Inflammatory macrophage treated with lipopolysaccharide for 1 hour (primary cell): ENCODE measurements at places on chromosomes 4 and X.

GRCh38 chrX:115939636-115940160, 230.8 kb upstream of the AGTR2 start:
- no peak for DNase-seq

DNA sequence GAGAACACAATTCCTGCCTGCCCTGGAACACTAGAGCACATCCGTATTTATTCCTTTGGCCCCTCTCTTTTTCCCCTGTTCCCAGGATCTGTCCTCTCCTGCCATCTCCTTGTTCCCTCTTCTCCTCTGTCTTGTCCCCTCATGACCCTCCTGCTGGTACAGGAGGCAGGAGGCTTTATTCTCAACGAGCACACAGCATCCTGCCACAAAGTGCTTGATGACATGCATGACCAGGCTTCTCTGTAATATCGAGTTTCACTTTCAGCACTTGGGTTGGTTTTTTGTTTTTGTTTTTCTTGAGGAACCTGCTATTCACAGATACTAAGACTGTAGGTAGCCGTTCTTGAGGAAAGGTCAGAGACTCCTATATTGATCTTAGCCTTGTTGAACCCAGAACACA, 35.3 kb downstream of the NALF2 start:
- no peak for DNase-seq

DNA sequence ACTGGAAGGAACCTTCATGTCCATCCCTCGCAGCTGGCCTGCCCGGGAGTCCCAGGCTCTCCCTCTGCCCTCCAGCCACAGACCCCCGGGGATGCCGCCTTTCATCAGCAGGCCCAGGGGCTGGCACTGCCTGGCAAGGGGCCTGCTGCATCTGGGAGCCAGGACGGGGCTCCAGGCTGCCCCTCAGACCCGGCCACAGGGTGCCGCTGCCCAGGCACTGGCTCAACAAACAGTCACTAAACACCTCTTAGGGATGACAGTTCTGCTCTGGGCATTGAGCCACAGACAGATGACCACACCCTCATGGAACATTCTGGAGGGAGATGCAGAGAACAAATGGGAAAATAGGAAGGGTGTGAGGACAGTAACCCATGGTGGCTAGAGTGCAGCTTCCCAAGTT, 109.3 kb downstream of the HMX1 start:
- no peak for DNase-seq

GRCh38 chrX:22536746-22537304, 264.1 kb downstream of the CBLL2 start:
- DNase-seq, result no peak

DNA sequence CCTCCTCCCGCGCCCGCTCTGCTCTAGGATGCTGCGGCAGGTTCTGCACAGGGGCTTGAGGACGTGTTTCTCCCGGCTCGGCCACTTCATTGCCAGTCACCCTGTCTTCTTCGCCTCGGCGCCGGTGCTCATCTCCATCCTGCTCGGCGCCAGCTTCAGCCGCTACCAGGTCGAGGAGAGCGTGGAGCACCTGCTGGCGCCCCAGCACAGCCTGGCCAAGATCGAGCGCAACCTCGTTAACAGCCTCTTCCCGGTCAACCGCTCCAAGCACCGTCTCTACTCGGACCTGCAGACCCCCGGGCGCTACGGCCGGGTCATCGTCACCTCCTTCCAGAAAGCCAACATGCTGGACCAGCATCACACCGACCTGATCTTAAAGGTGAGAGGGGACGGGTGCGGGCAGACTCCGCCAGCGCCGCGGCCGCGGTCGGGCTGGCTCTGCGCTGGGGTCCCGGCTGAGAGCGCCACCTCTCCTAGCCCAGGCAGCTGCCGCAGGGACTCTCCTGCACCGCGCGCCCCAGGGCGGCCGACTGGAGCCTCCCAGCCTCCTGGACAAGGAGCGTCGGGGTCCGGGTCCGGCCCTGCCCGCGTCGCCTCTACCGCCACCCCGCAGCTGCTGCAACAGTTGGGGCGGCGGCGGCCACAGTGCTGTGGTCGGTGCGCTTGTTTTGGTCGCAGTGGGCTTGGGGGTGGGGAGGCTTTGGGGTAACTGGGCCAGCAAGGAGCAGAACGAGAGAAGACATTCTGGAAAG, at the start of gene PTCHD1:
PTCHD1 (plus strand) TSS at position 2 of the 752 bp plus-strand sequence; CDS start at position 29, 27 bp downstream.
- DNase-seq, result no peak

DNA sequence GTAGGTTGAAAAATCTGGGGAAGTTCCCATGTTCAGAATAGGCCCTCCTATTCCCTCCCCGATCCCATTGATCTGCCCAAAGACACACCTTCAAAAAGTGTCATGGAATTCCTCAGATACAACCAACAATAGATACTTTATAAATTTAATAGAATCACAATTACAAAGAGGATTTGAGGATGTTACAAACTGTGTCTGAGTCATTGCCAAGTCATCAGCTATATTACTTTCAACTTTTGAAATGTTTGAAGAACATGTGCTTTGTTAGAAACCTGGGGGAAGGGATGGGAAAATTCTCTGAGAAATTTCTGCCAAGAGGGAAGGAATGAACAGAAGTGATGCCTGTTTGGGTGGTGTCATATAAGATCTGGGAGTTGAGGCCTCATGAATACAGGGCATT, 46.7 kb downstream of the KCNIP4 start:
- DNase-seq, result no peak

- DNase-seq, result peak; percentile 64
These were observed at the start of gene HPSE for GRCh38 chr4:83334425-83335241. HPSE (minus strand) TSS chr4:83334848; CDS start chr4:83334782, 66 bp downstream.

DNA sequence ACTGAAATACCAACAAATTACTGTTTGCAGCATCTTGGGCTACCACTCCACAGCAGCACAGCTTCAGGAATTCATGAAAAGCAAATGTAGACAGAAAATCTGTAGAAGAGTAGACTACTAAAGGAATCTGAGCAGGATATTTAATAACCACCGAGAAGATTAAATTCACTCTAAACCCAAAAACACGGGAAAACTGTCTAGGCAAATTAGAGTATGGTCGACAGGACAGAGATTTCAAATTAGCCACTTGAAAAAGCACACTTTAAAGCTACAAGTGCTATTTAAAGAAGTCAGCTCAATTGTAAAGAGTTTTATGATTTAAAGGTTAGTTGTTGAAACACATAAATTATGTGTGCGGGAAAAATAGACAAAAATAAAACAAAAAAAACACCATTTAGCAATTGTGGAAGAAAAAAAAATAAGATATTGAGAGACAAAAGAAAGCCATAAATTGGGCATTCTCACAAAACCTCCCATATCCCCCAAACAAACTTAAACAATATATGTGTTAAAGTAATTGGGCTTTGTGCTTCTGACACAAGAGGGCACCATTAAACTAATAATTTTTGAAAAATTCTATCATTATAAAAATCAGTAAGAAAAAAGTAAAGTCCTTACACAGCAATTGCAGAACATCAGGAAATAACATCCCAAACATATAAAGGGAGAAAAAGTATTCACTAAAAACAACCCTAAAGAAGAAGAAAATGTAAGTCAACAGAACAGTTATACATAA, 880.8 kb downstream of the TECRL start:
- no peak for DNase-seq

DNA sequence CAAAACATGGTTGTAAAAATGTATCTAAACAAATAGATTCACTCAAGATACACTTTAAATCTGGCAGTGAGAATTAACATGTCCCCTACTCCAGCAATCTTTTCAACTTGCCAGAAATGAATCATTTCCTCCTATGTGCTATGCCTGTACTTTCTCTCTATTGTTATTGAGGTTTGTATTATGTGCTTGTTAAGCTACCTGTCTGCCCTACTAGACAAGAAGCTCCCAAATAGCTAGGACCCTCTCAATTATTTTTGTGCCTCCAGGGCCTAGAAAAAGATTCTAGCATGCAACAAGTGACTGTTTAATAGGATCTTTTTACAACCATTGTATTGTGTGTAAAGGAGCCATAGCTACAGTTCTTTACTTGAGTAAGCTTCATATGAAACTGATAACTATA, 3.5 kb upstream of the SAP30 start:
- DNase-seq, result no peak

DNA sequence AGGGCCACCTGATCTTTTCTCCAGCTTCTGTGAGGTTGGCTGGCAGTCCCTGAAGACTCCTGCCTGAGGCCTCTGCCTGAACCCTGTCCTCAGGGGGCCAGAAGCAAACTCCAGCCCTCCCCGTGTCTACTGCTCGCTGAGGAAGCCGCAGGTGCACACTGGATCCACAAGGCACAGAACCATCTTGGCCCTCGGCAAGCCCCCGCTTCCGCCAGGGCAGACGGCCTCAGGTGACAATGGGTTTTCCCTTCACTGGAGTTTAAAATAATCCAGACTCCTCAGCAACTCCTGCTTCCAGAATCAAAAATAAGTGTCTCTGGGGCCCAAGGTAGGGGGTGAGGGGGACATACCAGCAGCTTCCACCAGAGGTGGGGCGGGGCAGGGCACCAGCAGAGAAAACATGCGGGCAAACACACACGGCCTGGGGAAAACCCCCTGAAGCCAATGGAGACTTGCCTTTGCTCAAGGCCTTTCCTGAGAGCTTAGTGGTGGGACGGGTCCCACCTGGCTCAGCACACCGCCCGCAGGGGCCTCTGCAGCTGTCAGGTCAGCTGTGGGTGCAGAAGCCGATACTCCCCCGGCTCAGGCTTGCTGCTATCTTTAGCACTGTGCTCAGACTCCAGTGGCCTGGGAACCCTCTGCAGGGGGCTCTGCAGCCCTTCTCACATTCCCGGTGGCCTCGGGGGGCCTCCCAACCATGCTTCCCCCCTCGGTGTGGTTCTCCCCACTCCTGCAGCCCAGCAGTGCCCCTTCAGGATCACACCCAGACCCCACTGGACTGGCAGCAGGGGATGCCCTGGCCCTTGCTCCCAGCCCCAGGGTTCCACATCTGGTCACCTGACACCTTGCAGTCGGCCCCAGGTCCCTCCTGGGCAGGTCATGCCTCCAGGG, 1.9 kb downstream of the MYL5 start:
- no peak for DNase-seq

DNA sequence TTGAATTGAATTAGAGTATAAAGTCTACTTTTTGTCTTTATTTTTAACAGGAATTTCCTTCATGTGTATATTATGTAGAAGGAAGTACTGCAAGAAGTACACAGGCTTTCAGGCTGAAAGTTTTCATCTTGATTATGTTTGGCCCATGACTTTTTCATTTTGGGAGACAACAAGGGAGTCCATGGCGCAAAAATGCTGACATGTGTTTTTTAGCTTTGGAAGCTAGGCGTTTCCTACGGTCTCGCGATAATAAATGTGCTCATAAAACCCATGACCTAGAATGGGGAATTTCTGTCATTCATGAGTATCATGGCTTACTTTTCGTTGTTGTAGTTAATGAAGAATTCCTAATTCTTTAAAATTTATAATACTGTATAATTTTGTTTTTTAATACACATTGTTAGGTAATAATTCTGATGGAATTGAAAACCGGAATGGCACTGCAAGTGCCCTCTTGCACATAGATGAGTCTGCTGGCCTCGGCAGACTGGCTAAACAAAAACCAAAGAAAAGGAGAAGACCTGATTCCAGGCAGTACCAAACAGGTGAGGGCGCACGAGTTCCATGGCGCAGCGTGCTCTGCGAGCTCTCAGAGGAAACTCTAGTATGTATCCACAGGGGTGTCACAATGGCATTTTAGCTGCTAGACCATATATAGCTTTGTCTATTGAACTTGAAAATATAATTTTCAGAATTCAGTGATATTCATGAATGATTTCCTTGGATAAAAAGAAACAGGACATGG, 59.1 kb downstream of the ZFX start:
- no peak for DNase-seq

- no peak for DNase-seq
These were observed 95.6 kb downstream of the MID1IP1 start for GRCh38 chrX:38896724-38897298.

GRCh38 chr4:3135155-3136011, 60.9 kb downstream of the HTT start:
- no peak for DNase-seq

DNA sequence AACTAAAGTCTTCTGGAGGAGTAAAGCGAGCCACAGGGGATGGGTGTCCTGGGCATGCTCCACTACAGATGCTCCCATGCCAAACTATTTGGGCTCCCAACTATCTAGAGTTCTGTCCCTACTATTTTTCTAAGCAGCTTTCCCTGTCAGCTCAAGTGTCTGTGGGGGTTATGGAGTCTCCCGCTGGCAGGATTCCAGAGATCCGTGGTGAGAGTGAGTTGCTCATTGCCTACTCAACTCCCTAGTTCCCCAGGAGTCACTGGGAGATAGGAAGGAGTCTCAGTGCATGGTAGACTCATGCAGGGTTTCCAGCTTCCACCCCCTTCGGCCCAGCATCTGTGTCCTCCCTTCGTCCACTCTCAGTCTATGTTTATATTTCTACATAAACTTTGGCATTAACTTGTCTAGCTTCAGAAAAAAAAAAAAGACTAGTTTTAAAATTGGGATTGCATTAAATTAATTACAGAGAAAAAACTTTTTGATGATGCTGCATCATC, 55.1 kb upstream of the INPP4B start:
- no peak for DNase-seq

GRCh38 chrX:9127986-9128385, 94.1 kb upstream of the FAM9B start:
- DNase-seq, result no peak

- no peak for DNase-seq
These were observed 37.8 kb upstream of the PCDH19 start for GRCh38 chrX:100447655-100448397.

- DNase-seq, result no peak
These were observed 243.2 kb downstream of the SPOCK3 start for GRCh38 chr4:166991006-166991561.

DNA sequence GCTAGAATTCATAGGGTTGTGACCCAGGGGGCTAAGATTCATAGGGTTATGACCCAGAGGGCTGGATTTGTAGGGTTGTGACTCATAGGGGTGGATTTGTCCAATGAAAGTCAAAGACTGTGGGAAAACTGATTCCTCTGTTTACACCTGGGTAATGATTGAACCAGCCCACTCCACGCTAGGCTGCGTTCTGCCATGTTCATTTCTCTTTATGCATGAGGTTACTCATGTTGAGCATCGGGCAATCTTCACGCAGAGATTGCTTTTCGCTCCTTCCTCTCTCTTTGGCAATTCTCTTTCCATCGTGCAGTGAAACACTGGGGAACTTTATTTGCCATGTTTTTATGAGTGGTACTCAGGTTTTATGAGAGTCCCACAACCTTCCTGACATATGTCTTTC, 127.8 kb downstream of the CRLF2 start:
- no peak for DNase-seq

DNA sequence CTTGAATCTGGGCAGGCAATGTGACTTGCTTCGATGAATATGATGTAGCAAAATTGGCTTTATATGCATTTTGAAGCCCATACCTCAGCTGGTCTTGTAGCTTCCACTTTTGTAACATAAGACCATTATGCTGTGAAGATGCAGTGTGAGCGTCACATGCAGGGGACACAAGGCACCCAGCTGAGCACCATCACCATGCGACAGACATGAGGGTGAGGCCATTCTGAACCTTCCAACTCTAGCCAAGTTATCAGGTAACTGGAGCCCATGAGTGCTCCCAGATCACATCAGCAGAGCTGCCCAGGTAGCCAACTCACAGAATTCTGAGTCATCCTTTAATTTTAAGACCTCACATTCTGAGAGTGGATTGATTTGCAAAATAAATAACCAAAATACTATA, 705.9 kb downstream of the FSTL5 start:
- DNase-seq, result no peak
